ENCODE measurements at places on chromosomes 7 and 10. TPM values are rescaled to one million over a fixed set of nuclear protein-coding genes. Genes with fewer than 3 reads are reported as not detected.

RHOBTB1 gene
- total RNA-seq, result 4.9 TPM

DNA sequence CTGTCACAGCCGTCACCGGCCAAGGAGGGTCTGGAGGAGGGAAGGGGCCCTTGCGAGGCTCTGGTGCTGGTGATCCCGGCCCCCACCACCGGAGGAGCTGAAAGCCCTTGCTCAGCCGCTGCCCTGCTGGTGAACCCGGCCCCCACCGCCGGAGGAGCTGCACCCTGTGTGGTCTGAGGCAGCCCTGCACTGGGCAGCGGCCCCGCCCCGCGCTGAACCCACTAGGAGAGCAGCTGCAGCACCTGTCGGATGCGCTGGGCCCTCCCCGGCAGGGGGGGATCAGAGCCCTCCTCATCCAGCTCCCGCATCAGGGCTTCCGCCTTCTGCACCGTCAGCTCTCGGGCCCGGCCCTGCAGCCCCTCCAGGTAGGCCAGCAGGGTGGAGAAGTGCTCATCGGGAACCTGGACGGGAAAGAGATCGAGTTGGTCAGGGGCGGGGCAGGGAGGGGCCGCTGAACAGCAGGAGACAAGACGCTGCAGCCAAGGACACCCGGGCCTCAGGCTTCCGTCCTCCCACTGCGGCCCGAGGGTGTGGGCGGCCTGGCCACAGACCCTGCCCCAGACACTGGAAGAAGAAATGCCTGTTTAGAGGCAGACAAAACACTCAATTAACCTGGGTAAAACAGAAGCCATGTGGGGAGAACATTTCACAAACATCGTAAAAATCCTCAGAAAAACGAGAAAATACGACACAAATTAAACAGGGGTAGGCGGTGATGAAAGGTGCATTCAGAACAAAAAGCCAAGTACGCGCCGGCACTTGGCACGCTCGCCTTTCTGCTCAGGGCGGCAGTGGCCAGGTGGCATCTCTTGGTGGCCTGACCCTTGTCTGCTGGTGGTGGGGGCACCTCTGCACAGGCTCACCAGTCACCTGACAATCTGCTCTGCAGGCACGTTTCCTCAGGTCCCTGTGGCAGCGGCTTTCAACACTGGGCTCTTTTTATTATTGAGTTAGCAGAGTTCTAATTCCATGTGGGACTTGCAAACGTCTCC, 14.7 kb downstream of the CYP2W1 start:
- peak; percentile 72 for DNase-seq

- DNase-seq, result no peak
These were observed 271.6 kb downstream of the CACNA2D1 start for GRCh38 chr7:82172017-82172416.

C10orf105 gene
- 0.07 TPM for total RNA-seq
